Osteoblast (primary cell): ENCODE measurements at places on chromosomes 16 and 17. TPM values are rescaled to one million over a fixed set of nuclear protein-coding genes. Genes with fewer than 3 reads are reported as not detected.
A peak's percentile ranks its signal among the peaks of the same experiment; 100 is the strongest.

GRCh38 chr17:80992077-80992947, 671 bp downstream of the CHMP6 start:
- peaks cover 20% of the 10 kb centered on the region for H3K4me1 ChIP-seq
- H3K36me3 ChIP-seq: peaks cover 16% of the 10 kb centered on the region
- peak overlapping the region; percentile 80 for H3K4me3 ChIP-seq

- DNase-seq: peak; percentile 99
- peak overlapping the region; percentile 91 for H3K27ac ChIP-seq
- H3K4me1 ChIP-seq: peaks cover 34% of the 10 kb centered on the region
- H3K27me3 ChIP-seq: no peaks in the 10 kb centered on the region
- H3K36me3 ChIP-seq: peaks cover 17% of the 10 kb centered on the region
Observed at GRCh38 chr16:76535-77272, 1.3 kb upstream of the MPG start.

GRCh38 chr17:60249290-60249826, 99.6 kb downstream of the CA4 start:
- no peaks in the 10 kb centered on the region for H3K27me3 ChIP-seq
- no peak overlapping the region for H3K4me3 ChIP-seq
- no peak for DNase-seq
- H3K27ac ChIP-seq: no peak overlapping the region

GRCh38 chr16:84548971-84549844, 44.7 kb upstream of the MEAK7 start:
- no peak overlapping the region for H3K4me3 ChIP-seq
- H3K27me3 ChIP-seq: no peaks in the 10 kb centered on the region
- no peak overlapping the region for H3K27ac ChIP-seq
- no peak for DNase-seq
- H3K4me1 ChIP-seq: peaks cover 2% of the 10 kb centered on the region

- H3K27ac ChIP-seq: no peak overlapping the region
- no peak overlapping the region for H3K4me3 ChIP-seq
- peaks cover 6% of the 10 kb centered on the region for H3K4me1 ChIP-seq
Observed at GRCh38 chr17:37755455-37755854, 10.6 kb upstream of the HNF1B start.

GRCh38 chr16:6642271-6642670, 690.4 kb upstream of the RBFOX1 start:
- H3K36me3 ChIP-seq: no peaks in the 10 kb centered on the region
- no peak overlapping the region for H3K4me3 ChIP-seq
- H3K27ac ChIP-seq: no peak overlapping the region
- no peak for DNase-seq
- H3K4me1 ChIP-seq: no peaks in the 10 kb centered on the region

NTN1 gene
- 0.29 and 0.36 TPM in 2 replicates for total RNA-seq

ZNF385C gene
- not detected in 2 replicates for total RNA-seq

DHRS7C gene
- not detected in 2 replicates for total RNA-seq
